ENCODE measurements at places on chromosomes 13 and 19.

DNA sequence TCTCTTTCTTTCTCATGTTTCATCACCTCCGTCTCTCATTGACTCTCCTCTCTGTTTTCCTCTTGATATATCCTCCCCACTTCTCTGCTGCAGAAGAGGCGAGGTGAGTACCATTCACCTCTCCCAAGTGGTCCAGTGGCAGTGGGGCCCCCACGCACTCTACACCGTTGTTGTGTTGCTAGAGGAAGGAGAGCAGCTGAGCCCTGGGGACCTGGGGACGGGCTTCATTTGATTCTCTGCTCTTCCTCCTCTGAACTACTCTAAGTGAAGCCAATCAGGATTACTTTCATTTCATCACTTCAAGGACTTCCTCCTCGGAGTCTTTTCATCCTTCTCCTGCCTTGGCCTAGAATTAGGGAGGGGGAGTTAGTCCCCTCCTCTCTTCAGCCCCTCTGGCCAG, 64.6 kb downstream of the CCNE1 start:
- DNase-seq, result no peak

DNA sequence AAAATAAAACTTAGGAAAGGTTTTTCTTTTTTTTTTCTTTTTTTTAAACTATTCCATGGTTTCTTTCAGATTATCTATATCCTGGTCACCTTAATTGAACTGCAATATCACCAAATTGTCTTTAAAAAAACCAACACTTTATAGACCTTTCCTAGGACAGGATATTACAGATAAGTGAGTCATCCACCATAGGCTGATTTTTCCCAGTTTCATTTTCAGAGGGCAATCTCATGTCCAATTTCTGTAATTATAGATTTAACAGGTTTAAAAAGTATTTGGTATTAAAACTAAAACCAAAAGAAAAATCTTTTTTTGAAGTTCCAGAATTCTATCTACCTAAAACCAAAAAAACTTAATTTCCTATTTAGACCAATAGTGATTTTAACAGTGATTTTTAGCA, 13.2 kb downstream of the SPART start:
- no peak for DNase-seq

- DNase-seq, result no peak
Measured at GRCh38 chr19:17790059-17790780, 4.7 kb upstream of the B3GNT3 start.

DNA sequence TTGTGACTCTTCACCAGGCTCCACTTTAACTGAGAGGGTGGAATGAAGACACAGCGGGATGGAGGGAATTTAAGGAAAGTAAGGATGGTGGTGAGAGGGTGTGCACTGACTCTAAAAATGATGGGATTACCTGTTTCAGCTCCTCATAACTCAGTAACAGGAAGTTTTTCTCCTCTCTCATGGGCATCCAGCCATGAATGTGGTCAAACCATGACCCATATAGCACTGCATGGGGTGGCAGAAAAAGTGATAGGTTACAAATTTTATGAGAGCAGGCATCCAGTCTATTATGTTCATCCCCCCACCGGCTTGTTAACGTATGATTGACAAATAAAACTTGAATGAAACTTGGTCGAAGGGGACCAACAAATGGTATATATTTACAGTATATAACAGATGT, 7.2 kb downstream of the SULT2A1 start:
- DNase-seq, result no peak

GRCh38 chr13:45863709-45864590, 12.4 kb upstream of the SIAH3 start:
- no peak for DNase-seq

- no peak for DNase-seq
Measured at GRCh38 chr13:77172650-77173049, 145.7 kb upstream of the FBXL3 start.

GRCh38 chr13:98761126-98761985, 8.9 kb upstream of the SLC15A1 start:
- no peak for DNase-seq

- DNase-seq, result no peak
Measured at GRCh38 chr19:2783781-2784145, 690 bp upstream of the SGTA start.

DNA sequence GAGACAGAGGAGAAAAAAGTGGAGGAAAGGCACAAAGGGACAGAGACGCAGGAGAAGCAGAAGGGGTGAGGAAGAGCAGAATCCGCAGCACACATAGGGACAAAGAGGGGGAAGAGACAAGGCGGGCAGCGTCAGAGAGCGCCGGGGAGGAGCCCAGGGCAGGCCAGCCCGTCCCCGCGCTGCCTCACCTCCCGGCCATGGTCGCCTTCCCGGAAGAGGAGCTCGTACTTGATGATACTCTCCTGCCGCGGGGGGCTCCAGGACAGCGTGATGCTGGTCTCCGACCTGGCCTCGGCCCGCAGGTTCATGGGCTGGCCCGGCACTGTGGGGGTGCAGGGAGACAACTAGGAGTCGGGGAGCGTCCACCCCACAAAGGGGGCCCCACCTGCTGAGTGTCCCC, 100.6 kb downstream of the PTPRS start:
- DNase-seq, result no peak

DNA sequence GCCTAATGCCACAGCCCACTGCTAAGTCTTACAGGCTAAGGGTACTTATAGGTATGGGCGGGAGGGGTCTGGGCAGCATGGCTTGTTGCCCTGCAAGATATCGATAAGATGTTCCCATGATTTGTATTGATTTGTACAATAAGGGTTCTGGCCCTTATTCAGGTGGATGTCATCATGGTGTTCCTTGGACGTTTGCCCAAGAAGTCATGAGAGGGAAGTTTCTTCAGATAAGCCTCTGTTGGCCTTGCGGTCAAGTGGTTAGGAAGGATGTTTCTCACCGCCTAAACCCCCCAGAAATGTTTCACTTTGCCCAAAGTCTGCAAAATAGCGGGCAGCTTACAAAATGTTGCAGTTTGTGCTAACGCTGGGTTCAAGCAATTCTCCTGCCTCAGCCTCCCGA, 7.3 kb downstream of the PARP4 start:
- DNase-seq, result no peak

GRCh38 chr19:6021878-6022569, 44.1 kb upstream of the RANBP3 start:
- peak; percentile 62 for DNase-seq

DNA sequence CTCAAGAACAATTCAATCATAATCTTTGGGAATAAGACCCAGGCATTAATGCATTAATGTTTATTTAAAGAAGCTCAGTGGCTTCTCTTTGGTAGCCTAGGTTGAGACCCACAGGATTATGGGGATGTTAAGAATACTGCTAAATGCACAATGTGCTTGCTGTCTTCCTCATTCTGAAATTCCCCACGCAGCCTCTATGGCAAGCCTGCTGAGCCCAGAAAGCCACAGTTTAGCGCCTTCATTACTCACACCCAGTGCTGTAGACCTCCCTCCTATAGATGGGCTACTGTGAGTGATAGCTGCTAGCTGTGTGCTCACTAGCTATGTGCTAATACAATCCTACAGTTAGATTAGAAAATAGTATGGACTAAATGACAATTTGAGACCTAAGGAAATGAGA, 90.6 kb downstream of the TNFSF13B start:
- DNase-seq, result no peak

DNA sequence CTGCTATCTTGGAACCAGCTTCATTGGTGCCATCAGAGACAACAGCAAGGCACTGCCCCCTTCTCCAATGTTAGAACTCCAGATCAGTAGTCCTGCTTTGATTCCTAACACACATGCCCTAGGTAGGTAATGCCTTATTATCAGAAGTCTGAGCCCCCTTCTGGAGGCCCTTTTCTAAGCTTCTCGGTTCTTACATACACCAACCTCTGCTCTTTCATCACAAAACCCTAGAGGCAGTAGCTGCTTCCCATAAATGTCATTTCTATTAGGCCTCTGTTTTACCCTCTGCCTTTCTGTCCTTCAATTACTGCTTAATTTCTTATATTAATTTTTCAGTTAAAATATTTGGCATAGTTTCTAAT, 65.3 kb upstream of the KLHL1 start:
- DNase-seq, result no peak

GRCh38 chr19:44645407-44646048, 1.8 kb downstream of the PVR start:
- DNase-seq, result no peak

GRCh38 chr19:43754253-43754502, 584 bp downstream of the SMG9 start:
- DNase-seq, result no peak

DNA sequence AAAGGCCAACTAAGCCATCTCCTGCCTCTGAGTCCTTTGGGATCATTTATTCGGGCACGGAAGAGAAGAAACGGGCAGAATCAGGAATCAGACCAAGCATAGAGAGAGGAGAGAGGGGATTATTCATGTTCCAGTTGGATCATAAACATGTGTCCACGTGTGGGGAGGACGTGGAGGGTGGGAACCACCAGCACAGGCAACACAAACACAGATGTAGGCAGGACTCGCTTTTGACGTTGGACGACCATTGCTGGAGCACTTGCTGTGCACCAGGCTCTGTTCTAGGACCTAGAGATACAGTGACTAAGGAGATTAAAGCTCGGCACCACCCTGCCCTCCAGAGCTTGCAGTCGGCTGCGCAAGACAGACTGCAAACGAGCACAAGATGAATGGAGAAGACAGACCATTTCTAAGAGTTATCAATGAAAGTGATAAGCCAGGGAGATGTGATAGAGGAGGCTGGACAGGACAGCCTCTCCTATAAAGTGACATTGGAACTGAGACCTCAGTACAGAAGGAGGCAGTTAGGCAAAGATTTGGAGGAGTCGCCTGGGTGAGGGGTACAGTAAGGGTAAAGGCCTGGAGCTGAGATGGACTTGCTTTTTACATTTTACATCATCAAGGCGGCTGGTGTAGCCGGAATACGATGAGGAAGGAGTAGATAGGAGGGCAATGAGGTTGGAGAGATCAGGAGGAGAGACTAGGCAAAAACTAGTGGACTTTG, 716 bp downstream of the SH2D3A start:
- no peak for DNase-seq

GRCh38 chr19:2726904-2727639, 5.9 kb upstream of the DIRAS1 start:
- no peak for DNase-seq

GRCh38 chr13:75050419-75051046, 431.4 kb downstream of the TBC1D4 start:
- DNase-seq, result no peak

DNA sequence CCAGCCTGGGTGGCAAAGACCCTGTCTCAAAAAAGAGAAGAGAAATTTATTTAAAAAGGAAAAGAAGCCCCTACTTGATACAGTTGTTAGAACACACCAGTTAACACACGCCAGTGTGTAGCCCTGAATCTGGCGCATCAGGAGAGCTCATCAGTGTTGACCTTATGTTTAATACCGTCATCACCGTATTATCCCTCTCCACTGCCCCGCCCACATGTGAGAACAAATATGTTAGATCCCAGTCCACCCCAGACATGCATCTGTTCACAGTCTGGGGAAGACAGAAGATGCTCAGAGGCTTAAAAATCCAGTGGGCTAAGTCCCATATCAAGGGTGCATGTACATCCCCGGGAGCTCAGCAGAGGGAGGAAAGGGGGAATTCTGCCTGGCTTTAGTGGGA, 155.2 kb downstream of the DPF1 start:
- no peak for DNase-seq

- DNase-seq, result no peak
Measured at GRCh38 chr13:75812751-75813181, 176.6 kb downstream of the LMO7 start.

GRCh38 chr19:58531034-58531840, 11.6 kb upstream of the ZBTB45 start:
- no peak for DNase-seq

- DNase-seq, result no peak
Measured at GRCh38 chr19:46218160-46218559, 11.4 kb upstream of the IGFL1 start.

DNA sequence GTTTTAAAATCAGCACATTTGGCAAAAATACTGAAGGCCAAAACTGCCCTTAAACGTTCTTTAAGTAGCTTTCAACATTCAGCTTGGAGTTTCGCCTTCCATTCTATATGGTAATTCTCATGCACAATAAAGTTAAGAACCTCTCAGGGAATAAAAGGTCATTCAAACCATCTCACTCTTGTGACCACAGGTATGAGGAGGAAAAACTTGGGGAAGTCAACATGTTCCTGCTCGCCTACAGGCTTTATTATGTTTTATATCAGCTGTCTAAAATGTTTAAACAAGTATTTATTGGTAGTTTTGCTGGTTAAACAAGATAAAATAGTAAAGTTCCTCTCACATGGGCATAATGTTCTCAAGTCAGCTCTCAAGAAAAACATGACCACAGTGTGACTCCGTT, 19.9 kb upstream of the TM9SF2 start:
- DNase-seq, result no peak

- no peak for DNase-seq
Measured at GRCh38 chr13:59837101-59837500, 326.6 kb downstream of the DIAPH3 start.

DNA sequence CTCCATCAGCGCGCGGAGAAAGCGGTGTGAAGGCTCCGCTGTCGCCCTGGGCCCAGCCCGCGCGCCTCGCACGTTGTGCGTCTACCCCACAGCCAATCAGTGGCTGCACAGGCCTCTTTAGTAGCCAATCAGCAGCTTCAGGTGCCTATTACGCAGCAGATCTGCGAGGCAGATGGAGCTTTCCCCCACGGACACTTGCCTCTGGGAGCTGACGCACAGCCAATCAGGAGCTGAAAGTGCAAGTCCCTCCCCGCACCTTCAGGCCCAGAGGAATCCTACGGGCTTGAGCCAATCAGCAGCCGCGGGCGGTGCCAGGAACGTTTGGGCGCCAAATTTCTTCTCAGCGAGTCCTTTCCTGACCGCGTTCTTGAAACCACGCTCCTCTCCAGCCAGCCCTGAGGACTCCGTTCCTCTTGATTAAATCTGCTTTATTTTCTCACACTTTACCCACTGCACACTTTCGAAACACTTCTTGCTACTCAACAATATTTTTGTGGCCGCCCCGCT, 39.9 kb downstream of the SIGLEC7 start:
- no peak for DNase-seq

DNA sequence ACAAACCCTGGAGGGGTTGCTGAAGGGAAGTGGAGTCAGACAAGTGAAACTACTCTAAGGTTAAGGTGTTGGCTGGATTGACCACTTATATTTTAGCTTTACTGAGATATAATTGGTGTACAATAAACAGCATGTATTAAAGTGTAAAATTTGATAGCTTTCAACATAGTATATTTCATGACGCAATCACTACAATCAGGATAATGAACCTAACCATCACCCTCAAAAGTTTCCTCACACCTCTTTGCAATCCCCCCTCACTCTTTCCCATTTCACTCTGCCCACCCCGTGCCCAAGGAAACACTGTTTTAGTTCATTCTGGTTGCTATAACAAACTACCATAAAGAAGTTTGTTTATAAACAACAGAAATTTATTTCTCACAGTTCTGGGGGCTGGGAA, 508.0 kb downstream of the FGF9 start:
- no peak for DNase-seq

- no peak for DNase-seq
Measured at GRCh38 chr19:33503030-33503429, 18.6 kb downstream of the PEPD start.

DNA sequence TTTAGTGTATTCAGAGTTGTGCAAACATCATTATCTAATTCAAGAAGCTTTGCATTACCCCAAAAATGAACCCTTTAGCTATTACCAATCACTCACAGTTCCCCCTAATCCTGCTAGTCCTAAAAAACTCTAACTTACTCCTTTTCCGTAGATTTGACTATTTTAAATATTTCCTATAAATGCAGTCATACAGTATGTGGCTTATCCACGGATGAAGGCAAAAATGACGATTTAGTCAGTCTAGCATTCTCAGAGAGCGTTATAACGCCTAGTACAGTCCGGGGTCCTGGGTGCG, 587 bp upstream of the ZNF383 start:
- no peak for DNase-seq

GRCh38 chr19:41845051-41845590, 279 bp downstream of the DMRTC2 start:
- no peak for DNase-seq

Data from stimulated activated CD8-positive, alpha-beta memory T cell treated with anti-CD3 and anti-CD28 coated beads, Interleukin-7, amount 100 ng/mL, for 1 hour (primary cell).